Kidney (tissue), 22 donors: ENCODE measurements at places on chromosomes 6 and 20. TPM values are rescaled to one million over a fixed set of nuclear protein-coding genes. Genes with fewer than 3 reads are reported as not detected.
A peak's percentile ranks its signal among the peaks of the same experiment; 100 is the strongest.

The PPP1R10 gene
- polyA plus RNA-seq: 19.7 TPM

The APOM gene
- 154 TPM for polyA plus RNA-seq

The PNPLA1 gene
- polyA plus RNA-seq: 1.2 TPM

The CCM2L gene
- polyA plus RNA-seq: 9.9 TPM

The SLC16A10 gene
- 5.9 TPM for polyA plus RNA-seq

The BTN1A1 gene
- not detected for polyA plus RNA-seq

The FOXF2 gene
- not detected for polyA plus RNA-seq

GRCh38 chr6:128822271-128822670 is 60.7 kb upstream of the LAMA2 start:
- no peaks in the 10 kb centered on the region for H3K4me1 ChIP-seq
- H3K4me3 ChIP-seq: no peak overlapping the region
- DNase-seq: no peak
- no peaks in the 10 kb centered on the region for H3K36me3 ChIP-seq
- no peak overlapping the region for H3K27ac ChIP-seq

DNA sequence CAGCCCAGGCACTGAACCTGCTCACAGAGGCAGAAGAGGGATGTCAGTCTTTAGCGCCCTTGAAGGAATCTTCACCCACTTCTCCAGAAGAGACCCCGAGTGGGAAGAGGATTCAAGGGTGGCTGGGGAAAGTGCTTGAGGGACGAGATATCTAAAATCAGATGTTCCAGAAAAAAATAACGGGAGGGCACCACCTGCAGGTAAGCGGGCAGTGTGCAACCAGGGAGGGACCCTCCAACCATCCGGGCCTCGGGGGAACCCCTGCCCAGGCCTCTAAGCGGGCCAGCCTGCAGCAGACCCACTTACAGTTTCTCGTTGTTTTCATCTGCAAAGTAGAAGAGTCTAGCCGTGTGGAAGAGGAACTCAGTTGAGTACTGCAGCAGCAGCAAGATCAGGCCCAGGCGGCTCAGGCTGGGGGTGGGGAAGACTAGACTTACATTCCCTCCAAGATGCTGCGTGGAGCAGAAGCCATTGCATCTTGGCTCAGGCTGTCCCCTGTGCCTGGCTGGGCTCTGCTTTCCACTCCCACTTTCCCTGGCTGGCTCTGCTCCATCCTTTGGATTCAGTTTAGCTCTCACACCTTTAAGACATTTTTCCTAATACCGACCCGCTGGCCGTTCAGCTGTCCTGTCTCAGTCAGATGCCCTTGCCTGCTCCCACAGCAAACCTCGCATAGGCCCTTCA is 71.0 kb downstream of the TRAM2 start:
- H3K4me1 ChIP-seq: peaks cover 14% of the 10 kb centered on the region
- H3K27me3 ChIP-seq: no peaks in the 10 kb centered on the region
- DNase-seq: no peak
- peaks cover 3% of the 10 kb centered on the region for H3K36me3 ChIP-seq
- no peak overlapping the region for H3K27ac ChIP-seq
- no peak overlapping the region for H3K4me3 ChIP-seq

DNA sequence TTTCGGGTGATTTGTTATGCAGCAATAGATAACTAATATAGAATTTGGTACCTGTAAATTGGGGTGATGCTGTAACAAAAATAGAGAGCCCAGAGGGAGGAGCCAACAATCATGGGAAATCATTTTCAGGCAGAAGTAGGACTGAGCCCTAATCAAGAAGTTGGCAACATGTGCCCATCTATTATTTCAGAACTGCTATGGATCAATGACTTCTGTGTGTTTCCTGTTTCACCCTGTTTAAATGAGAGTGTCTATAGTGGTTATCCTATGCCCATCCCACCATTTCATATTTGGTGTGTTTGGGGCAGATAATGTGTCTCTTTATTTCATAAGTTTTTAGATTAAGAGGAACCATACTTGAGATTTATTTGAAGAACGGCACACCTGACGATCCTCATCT is 330.8 kb upstream of the CITED2 start:
- no peaks in the 10 kb centered on the region for H3K27me3 ChIP-seq
- no peaks in the 10 kb centered on the region for H3K36me3 ChIP-seq
- DNase-seq: no peak
- H3K4me3 ChIP-seq: no peak overlapping the region

DNA sequence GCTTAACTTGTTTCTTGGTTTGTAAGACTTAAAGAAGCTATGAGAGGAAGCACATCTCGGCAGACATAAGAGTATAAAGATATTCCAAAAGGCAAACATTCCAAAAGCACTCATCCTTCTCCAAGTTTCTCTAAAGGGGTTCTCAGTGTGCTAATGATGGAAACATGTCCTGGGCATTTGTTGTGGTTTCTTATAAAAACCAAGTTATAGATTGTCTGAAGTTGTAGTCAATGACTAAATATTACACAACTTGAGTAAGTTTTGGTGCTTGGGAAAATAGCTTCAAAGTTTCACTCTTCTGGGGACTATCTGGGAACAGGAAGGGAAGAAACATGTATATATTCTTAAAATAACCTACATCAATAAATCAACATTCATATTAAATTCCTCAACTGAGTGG is 128.3 kb upstream of the TBX18 start:
- H3K4me1 ChIP-seq: no peaks in the 10 kb centered on the region
- no peak for DNase-seq
- no peak overlapping the region for H3K4me3 ChIP-seq
- H3K36me3 ChIP-seq: no peaks in the 10 kb centered on the region
- H3K27me3 ChIP-seq: no peaks in the 10 kb centered on the region

DNA sequence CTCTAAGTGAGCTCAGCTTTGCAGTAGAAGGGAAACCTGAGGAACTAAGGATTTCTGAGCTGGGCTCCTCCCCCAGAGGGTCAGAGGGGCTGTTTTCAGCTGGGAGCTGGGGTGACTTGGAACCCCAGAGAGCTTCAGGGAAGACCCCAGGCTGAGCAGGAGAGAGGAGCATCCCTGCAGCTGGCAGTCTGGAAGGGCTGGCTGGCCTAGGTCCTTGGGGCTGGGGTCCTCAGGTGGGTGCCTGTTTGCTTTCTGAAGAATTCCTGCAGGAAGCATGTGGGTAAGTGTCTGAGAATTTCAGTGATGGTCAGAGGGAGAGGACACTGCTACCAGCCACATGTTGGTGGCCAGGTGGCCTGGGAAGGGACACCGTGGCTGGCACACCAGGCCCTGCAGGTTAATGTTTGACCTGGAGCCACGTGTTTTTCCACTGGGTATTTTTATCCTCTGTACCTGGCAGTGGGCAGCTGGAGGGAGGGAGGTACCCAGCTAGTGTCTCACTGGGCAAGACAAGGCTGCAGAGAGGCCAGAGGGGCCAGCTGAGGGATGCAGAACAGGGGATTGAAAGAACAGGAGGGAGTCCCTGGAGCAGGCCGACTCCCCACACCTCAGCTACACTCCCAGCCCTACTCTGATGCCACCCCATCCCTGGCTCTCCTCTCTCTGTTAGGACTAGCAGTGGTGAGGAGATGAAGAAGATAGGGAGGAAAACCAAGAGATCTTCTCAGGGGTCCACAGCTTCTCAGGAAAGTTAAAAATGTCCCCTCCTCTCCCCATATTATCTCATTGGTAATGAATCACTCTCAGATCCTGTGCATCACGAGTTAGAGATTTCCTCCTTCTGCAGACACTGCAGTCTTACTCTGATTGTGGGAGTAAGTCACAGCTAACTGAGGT is 143.6 kb downstream of the VEGFA start:
- no peaks in the 10 kb centered on the region for H3K4me1 ChIP-seq
- no peak overlapping the region for H3K4me3 ChIP-seq
- no peak for DNase-seq
- H3K27ac ChIP-seq: peak overlapping the region; percentile 69
- no peaks in the 10 kb centered on the region for H3K27me3 ChIP-seq
- no peaks in the 10 kb centered on the region for H3K36me3 ChIP-seq

DNA sequence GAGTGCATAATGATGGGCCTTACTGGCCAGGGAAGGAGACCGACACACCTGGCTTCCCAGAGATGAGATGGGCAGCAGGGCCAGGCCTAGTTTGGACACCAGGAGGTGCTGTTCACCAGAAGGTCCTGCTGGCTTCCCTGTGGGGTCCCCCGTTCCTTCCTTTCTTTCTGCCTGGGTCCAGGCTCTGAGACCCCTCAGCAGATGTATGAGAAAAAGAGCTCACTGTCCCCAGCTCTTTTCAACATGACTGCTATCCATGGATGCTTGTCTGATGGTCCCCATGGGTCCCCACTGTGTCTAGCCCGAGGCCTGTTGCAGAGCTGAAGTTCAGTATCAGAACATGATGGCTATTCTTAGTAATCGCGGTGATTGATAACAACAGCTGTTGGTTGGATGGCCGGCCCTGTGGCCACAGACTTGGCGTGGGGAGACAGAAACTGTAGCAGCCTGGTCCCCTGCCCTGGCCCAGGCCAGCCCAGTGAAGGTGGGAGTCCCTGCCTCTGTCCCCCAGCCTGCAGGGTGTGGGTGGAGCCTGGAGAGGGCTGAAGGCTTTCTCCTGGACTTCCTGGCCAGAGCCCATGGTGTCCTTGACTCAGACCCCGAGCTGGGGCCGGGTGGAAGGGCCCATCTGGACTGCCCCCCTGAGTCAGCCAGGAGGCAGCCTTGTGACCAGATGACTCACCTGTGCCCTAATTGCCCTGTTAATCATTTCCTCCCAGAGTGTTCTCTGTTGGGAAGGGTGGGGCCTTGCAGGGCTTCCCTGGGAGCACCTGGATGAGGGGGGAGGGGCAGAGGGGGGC is 9.9 kb upstream of the BAK1 start:
- peak; percentile 97 for DNase-seq
- H3K4me3 ChIP-seq: no peak overlapping the region
- no peaks in the 10 kb centered on the region for H3K36me3 ChIP-seq
- H3K4me1 ChIP-seq: peaks cover 26% of the 10 kb centered on the region

DNA sequence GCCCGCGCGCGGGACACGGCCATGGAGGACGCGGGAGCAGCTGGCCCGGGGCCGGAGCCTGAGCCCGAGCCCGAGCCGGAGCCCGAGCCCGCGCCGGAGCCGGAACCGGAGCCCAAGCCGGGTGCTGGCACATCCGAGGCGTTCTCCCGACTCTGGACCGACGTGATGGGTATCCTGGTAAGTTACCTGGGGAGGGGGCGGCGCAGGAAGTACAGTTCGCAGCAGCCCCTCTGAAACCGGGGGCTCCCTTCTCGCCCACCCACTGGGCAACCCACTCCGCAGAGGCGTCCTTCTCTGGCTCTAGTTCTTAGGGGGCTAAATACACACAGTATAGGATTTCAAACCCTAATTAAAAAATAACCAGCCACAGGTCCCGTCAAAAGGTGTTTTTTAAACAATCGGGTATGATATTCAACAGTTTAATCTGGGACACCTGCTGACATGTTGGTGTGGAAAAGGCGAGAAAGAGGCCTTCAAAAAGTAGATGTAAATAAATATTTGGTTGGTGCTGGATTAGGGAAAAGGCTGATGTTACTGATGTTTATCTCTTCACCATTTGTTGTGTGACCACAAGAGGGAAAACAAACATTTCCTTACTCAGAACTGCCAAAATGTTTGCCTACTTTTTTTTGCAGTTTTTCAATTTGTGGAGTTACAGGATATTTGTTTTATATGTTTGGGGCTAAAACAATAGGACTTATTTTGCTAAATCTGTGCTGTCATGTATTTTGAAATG is 577 bp downstream of the SASH1 start:
- H3K4me3 ChIP-seq: peak overlapping the region; percentile 76
- H3K4me1 ChIP-seq: no peaks in the 10 kb centered on the region
- H3K27ac ChIP-seq: peak overlapping the region; percentile 73
- DNase-seq: peak; percentile 46

GRCh38 chr6:161411265-161411944 is 137.5 kb upstream of the AGPAT4 start:
- H3K27ac ChIP-seq: no peak overlapping the region
- DNase-seq: no peak
- H3K4me1 ChIP-seq: peaks cover 8% of the 10 kb centered on the region
- no peak overlapping the region for H3K4me3 ChIP-seq
- H3K27me3 ChIP-seq: no peaks in the 10 kb centered on the region
- H3K36me3 ChIP-seq: no peaks in the 10 kb centered on the region

GRCh38 chr20:36418711-36419110 is 112.6 kb downstream of the DLGAP4 start:
- no peaks in the 10 kb centered on the region for H3K4me1 ChIP-seq
- no peak overlapping the region for H3K27ac ChIP-seq
- H3K4me3 ChIP-seq: no peak overlapping the region
- DNase-seq: no peak
- no peaks in the 10 kb centered on the region for H3K27me3 ChIP-seq

GRCh38 chr6:78947962-78948361 is 80.6 kb downstream of the IRAK1BP1 start:
- no peak overlapping the region for H3K27ac ChIP-seq
- H3K27me3 ChIP-seq: no peaks in the 10 kb centered on the region
- H3K4me1 ChIP-seq: no peaks in the 10 kb centered on the region
- H3K36me3 ChIP-seq: peaks cover 42% of the 10 kb centered on the region

DNA sequence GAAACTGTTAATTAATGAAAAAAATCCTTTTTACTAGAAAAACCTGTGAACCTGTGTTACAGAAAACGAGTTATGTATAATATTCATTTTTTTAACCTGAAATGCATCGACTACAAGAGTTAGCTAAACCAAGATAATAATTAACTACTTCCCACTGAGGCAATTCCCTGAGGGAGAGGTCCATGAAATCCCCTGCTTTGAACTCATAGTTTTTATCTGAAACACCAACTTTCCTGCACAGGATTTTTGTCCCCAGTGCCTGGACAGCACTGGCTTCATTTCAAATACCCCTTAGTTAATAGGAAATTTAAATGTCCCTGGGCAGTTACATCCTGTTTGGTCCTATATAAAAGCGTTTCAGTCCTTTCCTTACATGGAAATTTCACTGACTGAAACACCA is at the start of gene OR14J1:
TSS of gene OR14J1 (plus strand) at position 386 of the 400 bp plus-strand sequence. CDS start 4,989 bp downstream, outside the sequence.
- DNase-seq: no peak
- no peaks in the 10 kb centered on the region for H3K36me3 ChIP-seq
- H3K4me1 ChIP-seq: no peaks in the 10 kb centered on the region
- no peak within 1 kb of the TSS for H3K4me3 ChIP-seq
- no peaks in the 10 kb centered on the region for H3K27me3 ChIP-seq

DNA sequence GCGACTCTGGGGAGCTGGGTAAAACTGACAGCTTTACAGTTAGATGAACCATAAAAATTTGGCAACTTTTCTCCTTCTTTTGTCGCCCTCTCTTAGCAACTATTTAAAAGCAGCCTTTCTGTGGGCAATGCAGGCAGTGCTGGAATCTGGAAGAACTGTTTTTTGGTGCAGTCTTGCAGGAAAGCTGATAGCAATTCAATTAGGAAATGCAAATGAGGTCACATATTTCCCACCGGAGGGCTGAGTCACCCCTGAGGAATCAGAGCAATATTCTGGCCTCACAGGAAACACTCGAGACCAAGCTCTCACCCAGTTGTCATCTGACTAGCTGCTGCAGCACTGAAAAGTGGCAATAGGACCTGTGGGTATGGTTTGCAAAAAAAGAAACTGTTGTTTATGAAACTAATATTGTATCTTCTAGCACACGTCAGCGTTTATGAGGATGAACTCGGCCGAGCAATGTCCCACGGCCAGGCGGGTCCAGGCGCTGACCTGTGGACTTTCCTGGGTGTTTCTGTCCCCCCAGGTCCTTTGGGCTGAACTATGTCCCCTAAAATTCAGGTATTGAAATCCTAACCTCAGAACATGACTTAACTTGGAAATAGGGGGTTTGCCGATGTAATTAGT is 312.3 kb downstream of the TAF4 start:
- no peak for DNase-seq
- no peaks in the 10 kb centered on the region for H3K27me3 ChIP-seq
- no peak overlapping the region for H3K27ac ChIP-seq
- H3K4me3 ChIP-seq: no peak overlapping the region
